ENCODE measurements at places on chromosomes 7 and 10.

DNA sequence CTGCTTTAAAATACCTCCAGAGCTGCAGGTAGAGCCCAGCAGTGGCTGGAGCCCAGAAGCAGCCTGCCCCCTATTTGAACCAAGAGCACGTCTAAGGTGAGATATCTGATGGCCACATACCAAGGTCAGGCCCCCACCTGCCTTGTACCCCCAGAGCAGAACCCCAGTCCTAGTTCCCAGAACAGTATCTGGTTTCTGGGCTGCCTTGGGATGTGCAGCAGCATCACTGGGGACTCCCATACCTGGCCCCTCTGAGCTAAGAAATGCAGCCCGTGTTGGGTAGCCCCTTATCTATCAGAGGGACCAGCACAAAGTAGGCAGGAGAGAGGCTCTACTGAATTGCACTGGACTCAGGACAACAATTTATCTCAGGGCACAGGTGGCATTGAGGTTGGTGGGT is 8.9 kb downstream of the SFTPD start:
- DNase-seq: no peak

GRCh38 chr7:50834031-50834535 is 51.4 kb upstream of the GRB10 start:
- no peak for DNase-seq

DNA sequence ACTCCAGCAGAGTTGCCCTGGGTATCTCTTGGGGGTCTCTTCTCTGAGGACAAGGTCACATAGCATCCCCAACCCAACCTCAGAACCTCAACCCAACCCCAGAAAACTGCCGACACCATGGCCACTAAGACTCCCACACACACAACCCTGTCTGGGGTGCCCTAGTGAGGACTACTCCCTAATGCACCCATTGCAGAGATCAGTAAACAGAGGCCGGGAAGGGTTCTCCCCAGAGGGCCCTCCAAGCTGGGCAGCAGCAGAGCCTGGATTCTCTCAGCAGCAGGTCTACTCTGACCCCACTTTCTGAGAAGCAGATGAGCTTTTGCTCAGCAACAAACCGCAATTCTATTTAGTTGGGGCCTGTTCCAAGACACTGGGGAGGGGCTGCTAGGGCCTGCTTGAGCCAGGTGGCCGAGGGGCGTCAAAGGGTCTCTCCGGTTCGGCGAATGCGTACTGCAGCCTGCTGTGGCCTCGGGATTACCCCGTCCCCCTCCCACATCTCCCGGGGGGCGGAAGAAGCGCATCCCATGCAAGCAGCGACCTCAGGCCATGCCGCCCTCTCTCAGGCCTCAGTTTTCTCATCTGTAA is 828 bp downstream of the OGDHL start:
- no peak for DNase-seq

GRCh38 chr10:28202941-28203352 is 99.9 kb downstream of the MPP7 start:
- no peak for DNase-seq

DNA sequence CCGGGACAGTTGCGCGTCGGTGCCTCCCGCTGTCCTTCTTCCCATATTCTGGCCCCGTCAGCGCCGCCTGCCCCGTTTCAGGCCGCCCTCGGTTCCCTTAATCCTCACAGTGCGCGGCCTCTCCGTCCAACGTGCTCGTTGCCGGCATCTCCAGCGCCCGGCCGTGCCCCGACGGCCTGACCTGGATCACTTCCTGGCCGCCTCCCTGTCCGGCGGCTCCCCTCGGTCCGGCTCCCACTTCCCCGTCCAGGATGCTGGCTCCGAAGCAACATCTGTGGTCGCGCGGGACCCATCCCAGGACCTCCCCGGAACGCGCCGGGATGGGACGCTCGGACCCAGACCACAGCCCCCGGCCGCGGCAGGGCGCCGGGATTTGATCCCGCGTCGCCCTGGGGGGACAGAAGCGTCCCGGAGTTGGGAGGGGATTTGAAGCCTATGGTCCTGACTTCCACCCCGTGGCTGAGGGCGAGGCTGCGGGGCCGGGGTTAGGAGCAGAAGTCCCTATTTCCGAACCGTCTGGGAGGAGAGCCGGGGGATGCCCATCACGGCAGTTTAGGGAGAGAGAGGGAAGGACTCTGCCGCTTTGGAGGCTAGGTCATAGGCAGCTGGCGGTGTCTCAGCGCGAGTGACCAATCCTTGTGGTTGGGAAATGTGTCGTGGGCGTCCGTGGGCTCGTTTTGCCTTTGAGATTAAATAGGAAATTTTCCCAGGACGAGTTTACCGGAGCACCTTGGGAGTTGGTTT is 53.8 kb downstream of the KCTD7 start:
- peak; percentile 55 for DNase-seq

GRCh38 chr7:143906895-143907294 is 4.9 kb upstream of the TCAF1 start:
- DNase-seq: no peak

- DNase-seq: no peak
These were observed 312.5 kb upstream of the CHRM2 start for GRCh38 chr7:136555933-136556332.

DNA sequence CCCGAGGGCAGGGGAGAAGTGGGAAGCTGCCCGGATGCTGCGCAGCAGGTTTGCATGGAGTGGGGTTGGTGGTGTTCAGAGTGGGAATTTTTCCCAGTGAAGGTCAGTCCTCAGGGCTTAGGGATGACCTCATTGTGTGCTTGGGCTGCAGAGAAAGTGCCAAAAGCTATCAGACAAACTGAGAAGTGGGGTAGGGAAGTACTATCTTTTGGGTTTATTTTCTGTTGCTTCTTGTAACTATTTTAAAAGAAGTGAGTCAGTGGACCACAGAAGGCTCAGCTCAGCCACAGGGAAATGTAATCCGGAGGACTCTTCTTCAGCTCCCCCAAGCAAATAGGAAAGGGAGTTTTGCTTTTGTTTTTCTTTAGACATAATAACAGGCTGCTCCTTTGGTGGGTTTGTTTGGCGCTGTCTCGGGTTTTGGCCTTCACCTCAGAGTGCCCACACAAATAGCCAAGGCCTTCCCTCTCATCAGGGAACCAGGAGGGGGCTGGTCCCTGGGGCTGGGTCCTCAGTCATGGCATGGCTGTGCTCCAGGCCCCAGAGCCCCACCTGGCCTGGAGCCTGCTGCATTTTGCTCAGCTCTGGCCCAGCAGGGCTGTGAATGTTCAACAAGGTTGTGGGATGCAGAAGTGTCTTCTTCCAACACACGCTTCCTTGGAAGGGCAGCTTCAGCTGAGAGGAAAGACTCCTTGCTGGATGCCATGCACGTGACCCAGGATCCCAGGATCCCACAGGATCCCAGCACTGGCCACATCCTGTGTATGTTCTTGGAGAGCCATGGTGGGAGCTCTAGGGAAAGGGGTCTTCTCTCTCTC is 5.4 kb upstream of the FAM170B start:
- peak; percentile 65 for DNase-seq

DNA sequence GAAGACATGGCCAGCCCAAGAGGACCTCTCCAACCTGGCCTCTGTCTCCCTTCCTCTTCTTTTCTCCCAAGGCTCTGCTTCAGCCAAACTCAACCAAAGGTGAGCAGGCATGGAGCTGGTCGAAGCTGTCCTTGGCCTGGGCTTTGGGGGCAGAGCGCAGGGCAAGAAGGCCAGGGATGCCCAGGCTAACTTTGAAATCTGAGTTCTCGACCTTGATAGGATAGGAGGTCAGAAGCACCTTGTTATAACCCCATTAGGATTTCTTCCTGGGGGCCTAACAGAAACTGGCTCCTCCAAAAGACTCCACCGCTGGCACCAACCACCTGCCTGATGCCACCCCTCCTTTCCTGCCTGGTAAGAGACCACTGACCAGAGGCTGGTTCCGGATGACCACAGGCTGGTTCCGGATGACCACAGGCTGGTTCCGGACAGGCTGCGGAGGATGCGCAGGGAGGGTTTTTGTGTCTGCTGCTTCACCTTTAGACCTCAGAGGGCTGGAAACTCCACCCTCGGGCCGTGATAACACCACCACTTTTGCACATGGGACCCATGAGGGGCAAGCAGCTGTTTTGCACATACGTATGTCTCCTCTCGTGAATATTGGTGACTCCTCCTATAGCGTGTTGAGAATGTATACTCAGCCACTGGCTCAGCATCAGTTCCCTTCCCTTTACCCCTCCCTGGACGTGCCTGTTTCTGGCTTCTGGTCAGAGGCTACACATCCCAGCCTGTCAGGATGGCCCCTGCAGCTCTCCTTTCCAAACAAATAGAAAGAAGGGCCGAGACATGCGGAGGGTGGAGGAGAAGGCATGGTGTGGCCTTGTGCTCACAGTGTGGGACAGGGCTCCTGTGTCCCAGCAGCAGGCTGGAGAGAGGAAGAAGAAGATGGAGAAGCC is 140.1 kb downstream of the DNAJB6 start:
- no peak for DNase-seq

- no peak for DNase-seq
These were observed 612.0 kb downstream of the CNTNAP2 start for GRCh38 chr7:146728611-146729010.

- no peak for DNase-seq
These were observed 99.7 kb downstream of the ADCYAP1R1 start for GRCh38 chr7:31151849-31152248.

GRCh38 chr10:97664282-97664850 is 22.7 kb downstream of the AVPI1 start:
- DNase-seq: no peak

- DNase-seq: no peak
These were observed 8.4 kb downstream of the TCF7L2 start for GRCh38 chr10:112958275-112958995.

DNA sequence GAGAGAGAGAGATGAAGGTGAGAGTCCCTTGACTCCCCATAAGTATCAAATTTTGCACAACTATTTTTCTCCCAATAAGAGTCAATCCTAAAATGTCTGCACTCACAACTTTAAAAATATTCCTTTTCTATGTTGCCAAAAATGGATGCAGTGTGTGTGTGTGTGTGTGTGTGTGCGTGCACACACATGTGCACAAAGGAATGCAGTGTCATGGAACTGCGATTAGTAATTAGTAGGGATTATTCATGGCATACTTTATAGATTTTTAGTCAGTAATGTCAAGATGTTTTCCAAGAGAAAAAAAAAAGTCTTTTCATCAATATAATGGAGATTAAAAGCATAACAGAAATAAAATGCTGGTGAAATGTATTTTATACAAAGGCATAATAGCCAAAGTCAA is 179.1 kb upstream of the LRRTM3 start:
- no peak for DNase-seq

DNA sequence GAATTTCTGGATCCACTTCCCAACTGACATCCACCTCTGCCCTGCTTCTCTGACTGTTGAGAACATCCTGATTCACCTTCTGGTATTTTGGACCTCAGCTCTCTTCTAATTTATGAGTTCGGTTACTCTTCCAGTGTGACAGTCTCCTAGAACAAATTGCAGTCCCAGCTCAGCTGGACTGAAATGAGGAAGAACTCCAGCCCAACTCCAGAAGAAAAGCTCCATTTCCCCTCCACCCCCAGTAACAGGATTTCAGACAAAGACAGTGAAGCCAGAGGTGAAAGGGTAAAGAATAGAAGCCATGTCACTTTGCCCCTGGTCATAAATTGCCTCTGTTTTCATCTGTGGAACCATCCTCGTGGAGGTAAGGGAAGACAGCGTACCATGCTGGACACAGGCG is 26.2 kb upstream of the INHBA start:
- peak; percentile 24 for DNase-seq

- no peak for DNase-seq
These were observed 167.7 kb downstream of the SH3PXD2A start for GRCh38 chr10:103687718-103688117.

GRCh38 chr7:108307595-108307994 is 148.6 kb downstream of the NRCAM start:
- DNase-seq: no peak

DNA sequence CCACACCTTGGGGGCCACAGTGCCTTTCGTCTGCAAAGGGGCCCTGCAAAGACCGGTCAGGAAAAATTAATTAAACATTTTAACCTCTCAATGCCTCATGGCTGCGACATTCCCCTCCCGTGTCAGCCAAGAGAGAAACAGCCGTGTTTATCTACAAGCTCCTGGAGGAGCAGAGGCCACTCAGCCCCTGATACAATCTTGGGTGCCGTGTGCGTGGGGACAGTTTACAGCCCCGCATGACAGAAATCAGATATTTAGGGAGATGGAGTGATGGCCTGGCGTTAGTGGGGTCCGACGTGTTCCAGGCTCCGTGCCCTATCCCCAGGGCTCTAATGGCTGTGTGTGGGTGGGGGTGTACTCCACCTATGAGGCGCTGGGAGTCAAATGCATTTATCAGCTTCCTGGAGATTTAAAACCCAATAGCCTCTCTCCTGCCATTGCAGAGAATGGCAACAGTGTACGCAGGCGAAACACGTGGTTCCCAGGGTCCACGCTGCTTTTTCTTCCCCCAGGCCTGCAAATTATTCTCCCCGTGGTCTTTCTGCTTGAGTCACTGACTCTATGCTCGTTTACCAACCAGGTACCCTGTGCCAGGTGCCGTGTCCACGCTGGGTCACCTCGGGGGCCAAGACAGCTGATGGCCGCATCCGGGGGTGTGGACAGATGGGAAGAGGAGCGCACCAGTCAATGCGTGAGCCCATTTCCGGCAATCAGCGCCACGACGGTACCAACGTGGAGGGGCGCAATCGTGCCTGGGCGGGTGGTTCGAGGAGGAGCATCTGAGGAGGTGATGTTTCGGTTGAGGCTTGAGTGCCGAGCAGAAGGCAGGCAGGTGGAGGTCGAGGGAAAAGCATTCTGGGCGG is 26.6 kb upstream of the PSMG3 start:
- DNase-seq: no peak

DNA sequence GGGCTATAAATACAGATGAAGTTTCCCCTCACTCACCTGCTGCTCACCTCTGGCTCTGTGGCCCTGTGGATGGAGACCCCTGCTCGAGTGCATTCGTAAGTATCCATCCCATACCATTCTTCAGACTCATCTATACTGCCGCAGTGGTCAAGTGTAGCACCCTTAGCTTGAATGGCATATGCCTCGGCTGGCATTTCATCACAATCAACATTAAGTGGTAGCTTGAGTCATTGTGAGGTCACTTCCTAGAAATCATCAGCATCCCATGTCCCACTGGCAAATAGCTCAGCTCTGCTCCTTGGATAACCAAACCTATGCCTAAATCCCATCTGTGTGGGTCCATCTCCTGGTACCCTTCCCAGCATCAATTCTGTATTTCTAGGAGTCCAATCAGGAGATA is 38.2 kb downstream of the MDH2 start:
- DNase-seq: peak; percentile 36

DNA sequence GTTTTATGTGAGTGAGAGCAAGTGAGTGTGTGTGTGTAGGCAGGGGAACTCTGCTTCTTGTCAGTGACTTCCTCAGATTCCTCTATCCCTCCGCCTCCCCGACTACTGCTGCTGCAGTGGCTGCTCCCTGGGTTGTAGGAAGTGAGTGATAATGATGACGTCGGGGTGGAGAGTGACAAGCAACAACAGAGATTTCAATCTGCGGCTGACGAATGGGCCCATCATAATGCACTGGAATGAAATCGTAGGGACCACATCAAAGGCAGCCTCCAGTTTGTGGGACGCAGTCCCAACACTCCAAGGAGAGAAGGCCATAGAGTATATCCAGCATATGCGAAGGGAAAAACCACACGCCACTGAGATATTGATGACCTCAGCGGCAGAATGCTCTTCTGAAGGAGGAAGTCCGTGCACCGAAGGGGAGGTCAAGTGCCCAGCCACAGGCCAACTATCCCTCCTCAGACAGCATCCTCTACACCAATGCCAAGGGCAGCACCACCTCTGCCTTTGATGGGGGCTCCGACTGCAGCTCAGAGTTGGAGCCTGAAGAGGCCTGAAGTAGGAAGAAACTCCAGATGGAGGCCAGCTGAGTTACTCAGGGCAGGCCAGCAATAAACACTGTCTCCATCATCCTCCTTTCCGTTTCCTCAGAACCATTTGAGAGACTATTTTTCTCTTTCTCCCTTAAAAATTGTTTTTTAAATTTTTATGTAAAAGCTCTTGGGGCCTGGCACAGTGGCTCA is 11.3 kb upstream of the STMP1 start:
- DNase-seq: peak; percentile 91

GRCh38 chr10:97689559-97690020 is 2.5 kb upstream of the AVPI1 start:
- DNase-seq: peak; percentile 100
